ENCODE measurements at places on chromosomes 11 and 22. TPM values are rescaled to one million over a fixed set of nuclear protein-coding genes. Genes with fewer than 3 reads are reported as not detected.

Gene TBX10
- not detected for total RNA-seq

Gene TH
- not detected for total RNA-seq

Gene C11orf16
- not detected for total RNA-seq

Gene MAP6
- 0.15 TPM for total RNA-seq

Gene JAML
- 1.2 TPM for total RNA-seq

Gene PRG3
- not detected for total RNA-seq

Gene CCDC73
- not detected for total RNA-seq

Gene CDHR5
- total RNA-seq, result not detected

Gene POU2AF2
- total RNA-seq, result not detected

Gene MYEOV
- 0.32 TPM for total RNA-seq

Gene LGALS12
- total RNA-seq, result not detected

Gene NEFH
- 0.97 TPM for total RNA-seq

Gene APOBEC3C
- total RNA-seq, result 1.3 TPM

Gene CD6
- not detected for total RNA-seq

Gene PHOX2A
- total RNA-seq, result not detected

Gene CARNS1
- 0.32 TPM for total RNA-seq

Gene MYRF
- 0.97 TPM for total RNA-seq

Gene ACR
- not detected for total RNA-seq

Gene DCDC1
- under 0.01 TPM for total RNA-seq

Gene MS4A3
- total RNA-seq, result not detected

Gene TEX12
- total RNA-seq, result 0.32 TPM

Gene LRRC56
- 0.30 TPM for total RNA-seq

Gene H19
- 19.2 TPM for total RNA-seq

Gene CECR2
- total RNA-seq, result 1.9 TPM

Gene OR52H1
- not detected for total RNA-seq

Gene PNPLA5
- not detected for total RNA-seq

Gene CCDC15
- total RNA-seq, result 1.6 TPM

Gene SPON1
- not detected for total RNA-seq

Gene NRXN2
- total RNA-seq, result not detected

Gene HARBI1
- 4.1 TPM for total RNA-seq

Gene HEPHL1
- total RNA-seq, result not detected

Gene WNT7B
- under 0.01 TPM for total RNA-seq

Gene NCAPH2
- 27.6 TPM for total RNA-seq

Gene SSTR3
- total RNA-seq, result not detected

Gene DDTL
- total RNA-seq, result 0.65 TPM

Gene PRAME
- not detected for total RNA-seq

Gene SCGB1D2
- total RNA-seq, result not detected

Gene PGA5
- total RNA-seq, result not detected

Gene FSHB
- not detected for total RNA-seq

Gene PTGDR2
- not detected for total RNA-seq

Gene DRD4
- total RNA-seq, result not detected

Gene MGAT3
- under 0.01 TPM for total RNA-seq

Gene RAC2
- 8.8 TPM for total RNA-seq

Data from epithelial cell of umbilical artery (primary cell).